ENCODE measurements at places on chromosomes 4 and X. TPM values are rescaled to one million over a fixed set of nuclear protein-coding genes. Genes with fewer than 3 reads are reported as not detected.

ASB9 gene
- 2.0 TPM for total RNA-seq

USP17L29 gene
- not detected for total RNA-seq

DNA sequence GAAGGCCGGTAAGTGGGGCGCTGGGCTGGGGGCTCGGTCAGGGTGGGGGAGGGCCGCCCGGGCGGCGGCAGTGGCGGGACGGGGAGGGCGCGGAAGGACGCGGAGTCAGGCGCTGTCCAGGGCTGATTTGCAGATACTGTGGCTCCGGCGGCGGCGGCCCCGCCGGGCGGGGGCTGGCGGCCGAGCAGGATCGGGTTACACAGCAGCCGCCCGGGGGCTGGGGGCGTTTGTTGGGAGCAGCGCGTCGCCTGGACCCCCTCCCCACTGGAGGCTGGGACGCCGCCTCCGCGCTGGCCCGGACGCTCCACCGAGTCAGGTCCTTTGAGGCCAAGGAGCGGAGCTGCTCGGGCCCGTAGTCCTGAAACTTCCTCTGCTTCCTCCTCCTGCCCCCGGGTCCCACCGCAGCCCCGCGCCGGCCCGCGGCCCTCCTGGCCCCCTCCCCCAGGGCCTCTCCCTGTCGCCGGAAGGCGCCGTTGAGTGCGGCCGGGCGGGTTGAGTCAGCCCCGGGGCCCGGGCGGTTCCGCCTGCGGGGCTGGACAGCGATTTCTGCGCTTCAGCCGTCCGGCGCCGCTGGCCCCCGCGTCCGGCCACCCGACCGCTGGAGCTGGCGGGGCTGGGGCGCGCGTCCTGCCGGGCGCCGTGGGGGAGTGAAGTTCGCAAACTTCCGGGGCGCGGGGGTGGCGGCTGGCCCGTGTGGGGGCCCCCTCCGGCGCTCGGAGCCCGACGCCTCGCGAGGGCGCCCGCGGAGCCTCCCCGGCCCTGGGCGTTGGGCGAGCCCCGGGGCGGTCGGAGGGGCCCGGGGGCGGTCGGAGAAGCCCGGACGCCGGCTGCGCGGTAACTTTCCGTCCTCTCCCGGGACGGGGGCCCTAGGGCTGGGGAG, 746 bp downstream of the REST start:
- DNase-seq = no peak

DNA sequence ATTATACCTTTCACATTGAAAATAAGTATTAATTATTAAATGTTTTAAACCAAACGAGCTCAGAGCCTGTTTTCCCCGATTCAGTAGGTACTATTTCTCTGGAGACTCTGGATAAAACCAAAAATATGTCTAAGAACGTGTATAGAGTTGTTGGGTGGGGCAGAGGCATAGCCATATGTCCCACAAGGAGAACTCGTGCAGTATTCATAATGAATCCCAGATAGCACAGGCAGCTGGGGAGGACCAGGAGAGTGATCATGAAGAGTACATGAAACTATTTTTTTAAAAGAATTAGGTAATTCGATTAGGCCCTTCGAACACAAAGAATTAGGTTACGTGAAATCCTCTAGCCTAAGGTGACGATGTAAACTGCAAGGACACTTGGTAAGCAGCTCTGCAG, 76.1 kb downstream of the CLDN22 start:
- DNase-seq = no peak

FRG2 gene
- not detected for total RNA-seq

NPY5R gene
- total RNA-seq = not detected

- DNase-seq = no peak
Measured at GRCh38 chr4:140816806-140817510, 60.8 kb upstream of the TBC1D9 start.

DNA sequence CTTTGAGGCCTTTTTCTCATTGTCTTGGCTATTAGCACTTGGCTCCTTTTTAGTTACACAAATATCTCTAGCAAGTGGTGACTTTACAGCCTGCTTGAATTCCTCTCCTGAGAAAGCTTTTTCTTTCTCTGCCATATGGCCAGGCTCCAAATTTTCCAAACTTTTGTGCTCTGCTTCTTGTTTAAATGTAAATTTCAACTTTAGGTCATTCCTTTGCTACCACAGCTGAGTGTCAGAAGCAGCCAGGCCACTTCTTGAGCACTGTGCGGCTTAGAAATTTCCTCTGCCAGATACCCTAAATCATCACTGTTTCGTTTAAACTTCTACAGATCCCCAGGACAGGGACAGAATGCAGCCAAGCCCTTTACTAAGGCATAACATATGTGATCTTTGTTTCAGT, 222.4 kb downstream of the FBXO8 start:
- no peak for DNase-seq

GRCh38 chr4:78616046-78616498, 64.5 kb downstream of the ANXA3 start:
- no peak for DNase-seq

DNA sequence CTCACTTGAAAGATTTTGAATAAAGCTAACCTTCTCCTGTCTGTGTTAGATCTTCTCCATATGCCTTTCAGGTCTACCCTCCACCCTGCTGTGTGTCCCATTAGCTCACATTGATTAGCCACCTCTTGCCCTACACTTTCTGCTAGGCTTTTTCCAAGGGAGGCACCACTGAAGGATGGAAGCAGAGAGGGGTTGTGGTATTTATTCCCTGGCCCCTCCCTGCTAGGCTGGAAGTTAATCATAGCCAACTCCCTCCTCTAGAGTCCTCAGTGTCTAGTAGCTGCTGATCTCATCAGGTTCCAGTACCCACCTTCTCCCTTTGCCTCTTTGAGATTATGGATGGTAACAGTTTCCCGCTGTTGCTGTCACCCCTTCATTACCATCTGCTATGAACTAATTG, 8.9 kb upstream of the SMIM43 start:
- no peak for DNase-seq

RASSF6 gene
- total RNA-seq = 16.9 TPM

DNA sequence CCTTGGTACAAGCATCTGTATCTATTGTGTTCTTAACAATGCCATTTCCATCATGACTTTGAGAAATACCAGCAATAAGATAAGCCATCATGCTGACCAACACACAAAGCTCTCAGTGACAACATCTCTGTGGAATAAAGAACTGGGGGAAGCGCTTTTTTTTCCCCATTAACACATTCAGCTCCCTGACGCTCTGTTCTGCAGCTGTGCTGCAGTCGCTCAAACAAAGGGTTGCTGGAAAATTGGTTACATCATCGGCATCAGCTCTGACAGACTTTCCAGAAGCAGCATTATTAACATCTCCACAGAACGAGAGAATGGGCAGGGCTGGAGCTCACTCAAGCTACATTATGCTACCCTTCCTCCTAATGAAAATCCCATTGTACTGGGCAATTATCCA, 39.9 kb downstream of the DCX start:
- no peak for DNase-seq

GRCh38 chr4:159171287-159171686, 68.4 kb downstream of the RAPGEF2 start:
- no peak for DNase-seq

GPC4 gene
- 7.6 TPM for total RNA-seq

DNA sequence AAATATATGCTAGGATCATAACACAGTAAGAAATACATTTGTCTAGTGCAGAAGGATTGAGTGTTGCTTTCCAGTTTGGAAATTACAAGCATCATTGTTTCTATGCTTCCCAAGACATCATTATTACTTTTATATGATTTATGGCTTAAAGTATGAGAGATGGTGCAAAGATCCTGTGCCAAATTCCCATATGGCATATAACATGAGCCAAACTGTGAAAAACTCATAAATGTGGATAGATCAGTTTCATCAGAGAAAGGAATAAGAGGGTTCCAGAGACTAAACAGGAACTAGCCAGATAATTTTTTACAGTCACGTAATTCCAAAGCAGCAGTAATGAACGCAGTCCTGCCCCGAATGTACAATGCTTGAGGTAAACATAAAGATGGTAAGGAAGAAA, 126.3 kb downstream of the PRDM5 start:
- DNase-seq = no peak

DNA sequence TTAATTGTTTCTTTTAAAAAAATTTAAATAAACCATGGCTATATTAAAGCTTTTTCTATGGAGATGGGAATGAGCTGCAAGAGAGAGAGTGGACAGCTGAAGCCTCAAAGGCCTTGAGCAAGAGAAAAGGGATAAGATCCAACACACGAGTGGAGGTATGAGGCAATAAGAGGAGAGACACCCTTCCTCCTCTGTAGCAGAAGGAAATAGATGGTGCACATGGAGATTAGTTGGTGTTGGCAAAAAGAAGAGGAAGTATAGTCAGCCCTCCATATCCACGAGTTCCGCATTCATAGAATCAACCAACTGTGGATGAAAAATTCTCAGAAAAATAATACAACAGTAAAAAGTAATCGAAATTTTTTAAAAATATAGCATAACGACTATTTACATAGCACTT, 3.2 kb downstream of the CXorf38 start:
- no peak for DNase-seq
